AG08395 (cell line): ENCODE measurements at places on chromosomes 13 and 19.

GRCh38 chr13:51728972-51729371 lies 75.0 kb downstream of the DHRS12 start:
- DNase-seq = peak; percentile 64

DNA sequence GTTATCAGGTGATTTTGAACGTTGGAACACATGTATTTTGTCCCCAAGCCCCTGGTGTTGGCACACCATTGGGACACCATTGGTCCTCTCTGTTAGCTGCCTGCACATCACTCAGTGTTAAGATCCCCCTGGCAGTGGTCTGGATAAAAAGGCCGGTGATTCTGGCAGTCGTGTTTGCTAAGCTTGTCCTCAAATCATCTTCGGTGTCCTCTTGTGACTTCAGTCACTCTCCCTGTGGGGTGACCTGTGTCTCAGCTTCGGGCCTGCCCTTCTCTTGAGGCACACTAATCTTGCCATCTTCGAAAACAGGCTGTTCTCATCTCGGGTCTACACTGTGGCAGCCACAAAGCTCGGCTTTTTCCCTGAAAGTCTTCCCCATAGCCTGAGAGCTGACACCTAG lies 127.1 kb downstream of the ZIC5 start:
- no peak for DNase-seq

DNA sequence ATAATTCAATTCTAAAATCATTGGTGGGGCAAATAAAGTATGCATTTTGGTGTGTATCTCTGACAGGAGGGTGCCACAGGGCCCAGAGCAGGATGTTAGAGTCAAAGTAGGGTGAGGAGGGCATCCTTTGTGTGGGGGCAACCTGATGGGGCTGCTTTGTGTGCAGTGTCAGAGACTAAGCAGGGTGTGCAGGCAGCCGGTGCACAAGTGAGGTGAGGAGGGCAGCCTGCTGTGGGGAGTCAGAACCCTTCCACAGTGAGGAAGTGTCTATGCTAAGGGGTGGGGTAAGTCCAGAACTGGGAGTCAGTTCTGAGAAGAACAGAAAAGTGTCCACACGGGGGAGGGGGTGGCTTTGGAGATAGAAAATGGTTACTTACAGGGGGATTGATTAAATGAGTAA lies 40.7 kb downstream of the RB1 start:
- DNase-seq = no peak

DNA sequence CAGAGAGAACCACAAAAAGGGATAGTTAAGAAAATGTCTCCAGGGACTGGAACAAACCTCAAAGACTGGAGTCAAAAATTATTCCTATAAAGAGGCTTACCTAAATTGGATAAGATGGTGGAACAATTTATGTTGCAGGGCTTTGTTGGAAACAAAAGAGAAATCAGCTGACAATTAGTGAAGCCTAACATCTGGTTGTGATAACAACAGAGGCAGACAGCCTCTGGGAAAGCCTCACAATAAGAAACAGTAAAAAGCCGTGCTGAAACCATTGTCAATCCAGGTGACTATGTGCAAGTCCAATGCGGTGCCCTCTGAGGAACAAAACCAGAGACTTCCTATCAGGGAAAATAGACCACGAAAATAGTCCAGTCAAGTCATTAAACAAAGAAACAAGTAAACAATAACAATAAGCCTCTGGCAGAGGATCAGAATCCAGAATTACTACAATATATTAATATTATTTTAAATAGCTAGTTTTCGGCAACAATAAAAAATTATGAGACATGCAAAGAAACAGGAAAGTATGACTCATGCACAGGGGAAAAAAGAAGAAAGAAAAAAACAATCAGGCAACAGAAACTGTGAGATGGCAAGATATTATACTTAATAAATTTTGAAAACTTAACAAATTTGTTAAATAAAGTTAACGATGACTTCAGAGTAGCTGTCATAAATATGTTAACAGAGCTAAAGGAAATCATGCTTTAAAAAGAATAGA lies 99.7 kb upstream of the RXFP2 start:
- no peak for DNase-seq

DNA sequence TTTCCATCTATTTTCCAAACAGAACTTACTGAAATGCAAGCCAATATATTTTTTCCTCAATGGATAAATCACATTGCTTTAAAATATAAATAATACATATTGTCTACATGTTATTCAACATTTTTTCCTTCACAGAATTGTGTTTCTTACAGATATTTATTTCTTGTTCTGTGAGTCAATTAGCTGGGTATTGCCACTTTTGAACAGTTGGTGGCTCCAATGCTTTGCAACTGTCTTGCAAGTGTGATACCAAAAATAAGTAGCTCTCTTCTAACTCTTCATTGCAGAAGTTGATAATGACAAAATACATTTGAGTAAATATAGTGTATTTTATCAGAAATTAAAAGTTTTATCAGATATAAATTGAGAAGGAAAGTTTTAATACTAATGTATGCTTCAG lies 17.1 kb upstream of the GPC5 start:
- no peak for DNase-seq

GRCh38 chr19:46385636-46386035 lies 27.7 kb downstream of the CCDC8 start:
- DNase-seq = no peak

- DNase-seq = no peak
Measured at GRCh38 chr19:5122121-5122400, 153.1 kb downstream of the KDM4B start.

GRCh38 chr13:38135592-38135991 lies 214.1 kb upstream of the UFM1 start:
- DNase-seq = no peak

GRCh38 chr13:71214357-71214756 lies 652.6 kb downstream of the DACH1 start:
- no peak for DNase-seq
